ENCODE measurements at places on chromosomes 5 and 9.

DNA sequence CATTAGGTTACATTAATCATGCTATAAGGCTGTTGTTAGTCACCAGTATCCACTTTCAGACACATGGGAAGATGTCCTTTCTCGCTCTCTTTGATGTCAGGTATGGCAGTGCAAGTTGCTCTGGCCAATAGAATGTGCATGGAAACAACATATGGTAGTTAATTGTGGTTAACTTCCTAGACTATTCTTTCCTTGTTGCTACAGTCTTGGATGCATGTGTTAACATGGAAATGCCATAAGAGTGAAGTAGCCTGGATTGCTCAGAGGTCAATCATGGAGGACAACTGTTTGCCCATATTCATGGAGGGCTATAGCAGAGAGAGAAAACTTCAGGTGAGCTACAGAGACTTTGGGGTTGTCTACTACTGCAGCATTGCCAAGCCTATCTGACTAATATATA lies 245.8 kb upstream of the GAS1 start:
- DNase-seq = no peak

DNA sequence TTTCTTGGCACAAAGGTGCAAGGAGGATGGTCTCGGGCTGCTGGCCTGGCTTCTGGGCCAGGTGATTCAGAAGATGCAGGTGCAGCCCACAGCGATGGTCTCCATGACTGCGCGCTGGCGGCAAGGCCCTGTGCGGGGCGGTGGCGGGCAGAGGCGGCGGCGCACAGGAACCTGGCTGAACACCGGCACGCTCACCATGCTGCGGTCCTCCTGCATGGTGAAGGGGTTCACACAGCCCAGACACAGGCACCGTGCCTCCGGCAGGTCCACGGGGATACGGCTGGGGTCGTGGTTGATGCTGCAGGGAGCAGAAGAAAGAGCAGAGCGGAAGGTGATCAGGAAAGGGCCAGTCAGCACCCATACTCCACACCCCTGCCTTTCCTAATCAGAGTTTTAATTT lies 4.8 kb downstream of the IL17B start:
- no peak for DNase-seq

DNA sequence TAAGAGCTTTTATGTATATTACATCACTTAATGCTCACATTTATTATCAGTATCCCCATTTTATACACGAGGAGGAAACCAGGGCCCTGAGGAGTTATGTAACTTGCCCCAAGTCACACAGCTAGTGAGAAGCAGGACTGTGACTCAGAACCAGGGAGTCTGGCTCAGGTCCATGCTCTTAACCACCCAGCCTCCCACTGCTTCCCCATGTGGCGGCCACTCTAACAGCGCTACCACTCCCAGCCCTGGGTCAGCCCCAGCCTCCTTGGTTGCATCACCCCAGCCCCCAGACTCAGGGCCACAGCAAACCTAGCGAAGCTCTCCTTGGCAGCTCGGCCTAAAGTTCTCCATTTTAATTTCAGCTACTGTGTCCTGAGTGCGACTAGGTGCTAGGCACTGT lies 159.1 kb downstream of the PAX5 start:
- no peak for DNase-seq

DNA sequence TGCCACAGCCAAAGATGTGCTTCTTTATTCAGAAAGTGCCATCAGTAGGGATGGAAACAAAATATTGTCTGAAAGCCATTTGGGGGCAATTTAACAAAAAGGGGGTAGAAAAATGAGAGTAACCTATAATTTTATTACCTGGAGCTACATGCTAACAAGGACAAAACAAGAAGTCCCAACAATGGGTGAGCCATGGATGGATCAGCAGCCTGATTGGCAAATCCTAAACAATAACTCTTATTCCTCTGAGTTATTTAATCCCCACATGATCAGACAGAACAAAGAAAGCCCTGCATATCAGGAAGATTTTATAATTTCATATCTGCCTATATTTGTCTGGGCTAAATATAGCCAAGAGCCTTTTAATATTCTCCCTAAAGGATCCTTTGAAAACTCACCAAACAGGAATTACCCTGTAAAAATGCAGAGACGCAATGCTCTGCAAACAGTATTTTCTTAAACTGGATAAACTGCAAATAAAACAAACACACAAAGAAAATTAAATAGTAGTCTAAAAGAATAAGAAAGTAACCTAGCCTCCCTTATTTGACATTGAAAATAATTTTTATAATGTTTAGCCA lies 483.4 kb downstream of the ZNF608 start:
- DNase-seq = no peak

DNA sequence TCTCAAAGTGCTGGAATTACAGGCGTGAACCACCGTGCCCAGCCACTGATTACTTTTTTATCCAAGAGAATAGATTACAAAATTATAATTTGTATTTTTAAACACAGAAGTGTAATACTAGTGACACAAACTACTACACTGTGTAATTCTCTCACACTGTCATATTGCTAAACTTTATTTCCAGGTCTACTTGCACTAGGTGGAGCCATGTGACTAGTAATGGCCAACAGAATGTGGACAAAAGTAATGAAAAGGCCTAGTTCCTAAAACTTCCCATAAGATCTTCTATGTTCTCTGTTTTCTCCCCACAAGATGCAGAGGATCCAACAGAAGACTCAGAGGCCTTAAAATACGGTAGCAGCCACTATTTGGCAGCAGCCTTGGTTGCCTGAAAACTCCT lies 27.3 kb downstream of the NADK2 start:
- DNase-seq = no peak

DNA sequence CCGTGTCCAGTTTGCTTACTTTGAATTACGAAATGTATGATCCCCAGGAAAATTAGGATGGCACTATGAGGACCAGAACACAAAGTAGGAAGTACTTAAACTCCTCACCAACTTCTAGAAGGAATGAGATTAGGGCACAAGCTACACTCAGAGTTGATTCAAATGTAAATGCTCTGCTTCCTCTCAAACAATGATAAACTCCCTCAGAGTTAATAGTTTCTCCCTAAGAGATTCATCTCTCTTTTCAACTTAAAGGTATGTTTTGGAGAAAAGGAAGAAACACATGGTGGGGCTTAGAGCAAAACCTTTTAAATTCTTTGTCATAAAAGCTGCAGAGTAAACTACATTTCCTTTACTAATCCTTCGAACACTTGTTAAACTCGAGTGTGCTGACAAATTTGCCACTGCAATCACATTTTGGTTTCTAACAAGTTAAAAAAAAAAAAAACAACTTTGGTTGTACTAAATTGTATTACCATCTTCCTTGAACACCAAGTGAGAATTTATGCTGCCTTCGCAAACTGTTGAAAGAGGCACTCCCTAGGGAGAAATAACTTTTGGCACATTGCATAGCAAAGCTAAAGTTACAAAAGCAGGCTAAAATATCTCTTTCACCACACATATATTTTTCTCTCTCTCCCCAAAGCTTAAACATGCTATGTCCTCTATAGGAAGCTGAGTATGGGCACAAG lies 66.6 kb downstream of the DENND1A start:
- no peak for DNase-seq
